ENCODE measurements at places on chromosomes 11 and 22.

- no peak for DNase-seq
These were observed 4.5 kb downstream of the KCNQ1OT1 start for GRCh38 chr11:2694995-2695939.

GRCh38 chr11:11821899-11822298, 19.9 kb upstream of the USP47 start:
- DNase-seq, result no peak

GRCh38 chr22:26389125-26389524, 39.9 kb upstream of the ASPHD2 start:
- DNase-seq, result no peak

DNA sequence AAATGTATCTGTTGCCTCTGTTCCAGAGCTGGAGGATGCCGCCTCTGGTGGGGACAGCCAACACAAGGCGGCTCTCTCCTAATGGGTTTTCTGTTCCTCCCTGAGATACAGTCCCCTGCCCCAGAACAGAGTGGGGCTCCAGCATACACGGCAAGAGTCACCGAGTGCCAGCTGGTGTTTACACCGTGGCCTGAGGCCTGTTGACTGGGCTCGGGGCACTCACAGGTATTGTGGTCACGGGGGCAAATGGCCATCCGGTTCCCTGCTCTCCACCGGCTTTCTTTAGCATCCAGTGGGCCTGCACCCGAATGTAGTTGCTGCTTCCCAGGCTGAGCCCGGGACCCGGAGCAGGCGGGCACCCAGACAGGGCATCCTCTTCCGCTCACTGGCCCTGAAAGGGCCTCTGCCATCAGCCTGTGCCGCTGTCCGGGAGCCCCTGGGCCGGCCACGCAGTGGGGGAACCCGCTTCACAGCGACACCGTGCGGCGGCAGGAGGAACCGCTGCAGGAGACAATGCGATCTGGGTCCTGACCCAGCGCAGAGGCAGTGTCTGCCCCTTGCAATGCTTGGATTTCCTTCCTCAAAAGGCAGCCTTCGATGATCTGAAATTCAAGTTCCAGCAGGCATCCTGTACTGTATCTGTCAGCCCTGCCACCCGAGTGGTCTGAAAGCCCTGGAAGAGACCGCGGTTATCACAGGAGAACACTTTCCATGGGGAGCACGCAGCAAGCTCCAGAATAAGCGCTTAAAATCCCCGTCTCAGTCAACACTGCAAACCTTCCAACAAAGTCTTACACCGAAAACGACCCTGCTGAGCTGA, 859 bp upstream of the KRTAP5-5 start:
- DNase-seq, result peak; percentile 3

DNA sequence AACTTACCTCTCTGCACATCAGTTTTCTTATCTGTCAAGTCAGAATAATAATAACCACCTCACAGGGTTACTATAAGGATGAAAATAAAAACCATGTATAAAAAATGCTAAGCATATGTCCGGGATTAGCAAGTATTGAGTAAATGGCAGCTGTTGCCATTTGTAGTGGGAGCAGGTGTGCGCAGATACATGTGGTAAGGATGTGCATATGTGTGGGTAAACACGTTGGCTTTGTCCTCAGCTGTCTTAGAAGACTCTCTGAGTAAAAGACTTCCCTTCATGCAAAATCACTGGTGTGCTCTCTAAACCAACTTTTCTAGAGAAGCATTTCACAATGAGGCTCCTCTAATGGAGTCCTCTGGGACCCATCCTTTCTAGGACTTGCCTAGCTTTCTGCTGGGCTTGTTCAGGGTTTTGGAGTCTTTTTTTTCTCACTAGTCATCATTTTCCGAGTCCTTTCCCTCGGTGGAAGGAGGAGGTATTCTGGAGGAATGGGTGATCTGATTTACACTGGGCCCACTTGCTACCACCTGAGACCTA, 62.4 kb downstream of the NELL1 start:
- no peak for DNase-seq

GRCh38 chr11:65883058-65883761, 3.6 kb downstream of the CTSW start:
- DNase-seq, result no peak

GRCh38 chr11:87451395-87451794, 413.7 kb downstream of the TMEM135 start:
- DNase-seq, result no peak

GRCh38 chr22:27128461-27129085, 471.2 kb downstream of the MIAT start:
- no peak for DNase-seq

DNA sequence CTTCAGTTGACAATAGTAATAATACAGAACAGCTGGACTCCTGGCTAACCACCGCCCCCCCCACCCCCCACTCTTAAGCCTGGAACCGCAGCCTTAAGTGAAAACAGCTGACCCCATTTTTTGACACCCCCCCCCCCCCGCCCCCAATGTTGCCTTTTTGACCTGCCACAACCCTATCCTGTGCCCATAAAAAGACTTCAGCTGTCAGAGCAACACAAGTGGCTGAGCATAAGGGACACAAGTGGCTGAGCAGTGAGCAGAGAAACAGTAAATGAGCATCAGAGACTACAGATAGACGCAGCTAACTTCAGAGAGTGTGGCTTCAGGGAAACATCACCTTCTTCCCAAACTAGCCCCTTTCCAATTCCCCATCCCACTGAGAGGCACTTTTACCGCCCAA, 1493.8 kb downstream of the LRRC4C start:
- no peak for DNase-seq

- no peak for DNase-seq
These were observed 62.6 kb downstream of the TRAF6 start for GRCh38 chr11:36447514-36447913.

GRCh38 chr22:42171946-42172719, 41.5 kb upstream of the CYP2D6 start:
- DNase-seq, result no peak

DNA sequence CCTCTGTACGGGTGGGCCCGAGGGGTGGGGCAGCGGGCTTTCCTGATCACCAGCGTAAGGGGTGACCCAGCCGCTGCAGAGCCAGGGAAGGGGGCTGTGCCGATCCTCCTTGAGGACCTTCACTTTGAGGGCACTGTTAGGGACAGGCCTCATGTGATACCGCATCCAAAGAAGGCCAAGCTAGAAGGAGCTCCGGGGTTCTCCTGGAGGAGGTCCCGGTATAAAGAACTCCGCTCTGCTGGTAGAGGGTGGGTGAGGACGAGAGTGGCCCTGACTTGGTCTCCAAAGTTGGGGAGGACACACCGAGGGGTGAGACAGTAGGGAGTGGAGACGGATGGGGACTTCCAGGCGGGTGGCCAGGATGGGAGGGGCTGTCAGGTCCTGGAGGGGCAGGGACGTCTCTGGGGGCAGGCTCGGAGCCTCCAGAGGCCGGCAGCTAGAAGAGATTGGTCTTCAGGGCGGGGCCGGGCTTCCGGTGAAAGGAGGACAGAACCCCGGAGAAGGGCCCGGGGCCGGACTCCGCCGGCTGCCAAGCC, 4.6 kb downstream of the PHOX2A start:
- DNase-seq, result no peak

- no peak for DNase-seq
These were observed 73.8 kb upstream of the SHISAL1 start for GRCh38 chr22:44386386-44387035.

DNA sequence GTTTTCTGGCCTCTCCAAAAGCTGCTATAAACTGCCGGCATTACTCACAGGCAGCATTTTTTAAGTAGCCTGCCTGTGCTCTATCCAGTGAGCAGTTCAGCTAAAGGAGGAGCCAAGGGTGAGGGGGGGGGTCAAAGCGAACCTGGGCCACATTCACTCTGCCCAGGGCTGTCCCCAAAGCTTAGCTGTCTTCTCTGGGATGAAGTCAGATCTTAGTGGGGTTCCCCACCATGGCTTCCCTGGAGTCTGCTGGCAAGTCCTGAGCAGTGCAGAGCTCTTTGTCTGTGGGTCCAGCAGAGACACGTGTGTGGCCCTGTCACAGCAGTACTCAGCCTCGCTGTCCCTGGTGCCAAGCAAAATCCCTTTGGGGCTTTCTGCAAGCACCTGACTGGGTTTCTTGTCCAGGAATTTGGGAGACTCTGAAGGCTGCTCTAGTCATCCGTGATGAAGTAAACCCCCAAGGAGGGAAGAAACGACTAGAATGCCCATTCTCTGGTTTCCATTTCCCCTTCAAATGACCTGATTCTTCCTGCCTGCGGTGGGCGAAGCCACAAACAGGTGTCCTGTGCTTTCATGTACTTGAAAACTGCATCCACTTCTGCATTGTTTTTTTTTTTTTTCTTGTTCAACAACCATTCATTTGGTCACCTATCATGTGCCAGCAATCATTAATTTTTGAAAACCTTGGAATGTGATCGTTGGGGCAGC, 2.6 kb downstream of the KCNJ5 start:
- DNase-seq, result no peak

GRCh38 chr11:9689721-9690120, 25.8 kb downstream of the SWAP70 start:
- peak; percentile 20 for DNase-seq

DNA sequence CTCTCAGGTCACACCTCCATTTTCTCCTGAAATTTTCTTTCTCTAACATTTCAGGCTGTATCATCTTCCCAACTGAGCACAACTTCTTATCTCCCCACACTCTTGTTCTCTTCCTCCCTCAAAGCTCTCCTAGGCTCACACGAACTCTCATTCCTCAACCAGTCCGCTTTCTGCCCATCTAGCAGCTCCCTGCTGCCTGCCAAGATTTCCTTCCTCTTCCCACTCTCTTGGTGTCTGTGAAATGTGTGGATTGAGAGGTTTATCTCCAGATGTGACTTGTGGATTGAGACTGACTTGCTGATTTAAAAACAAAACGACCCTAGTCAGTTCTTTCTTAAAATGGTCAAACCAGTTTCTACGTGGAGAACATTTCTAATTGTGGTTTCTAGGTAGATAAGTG, 106.3 kb downstream of the MTNR1B start:
- no peak for DNase-seq

GRCh38 chr11:117759305-117759704, 37.7 kb downstream of the DSCAML1 start:
- DNase-seq, result no peak

GRCh38 chr11:33419924-33420323, 162.7 kb downstream of the HIPK3 start:
- DNase-seq, result no peak

DNA sequence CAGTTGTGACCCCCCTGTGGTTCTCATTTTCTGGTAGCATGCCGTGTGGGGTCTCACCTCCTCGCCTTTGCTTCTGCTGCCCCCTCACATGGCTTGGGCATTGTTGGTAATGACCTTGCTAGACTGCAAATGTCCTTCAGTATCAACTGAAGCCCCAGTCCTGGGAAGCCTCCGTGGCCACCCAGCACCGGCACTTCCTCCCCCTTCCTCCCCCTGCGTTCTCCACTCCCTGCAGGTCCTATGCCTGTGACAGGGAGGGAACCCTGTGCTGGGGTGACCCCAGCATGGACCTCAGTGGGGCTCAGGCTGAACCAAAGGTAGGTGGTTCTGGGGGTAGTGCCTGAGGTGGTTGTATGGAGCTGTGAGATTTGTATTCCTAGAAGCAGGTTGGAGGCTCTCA, 5.9 kb downstream of the ST3GAL4 start:
- DNase-seq, result no peak

GRCh38 chr11:127620671-127621070, 620.1 kb upstream of the KIRREL3 start:
- no peak for DNase-seq

- no peak for DNase-seq
These were observed 14.3 kb upstream of the ARFGAP3 start for GRCh38 chr22:42871146-42872050.

DNA sequence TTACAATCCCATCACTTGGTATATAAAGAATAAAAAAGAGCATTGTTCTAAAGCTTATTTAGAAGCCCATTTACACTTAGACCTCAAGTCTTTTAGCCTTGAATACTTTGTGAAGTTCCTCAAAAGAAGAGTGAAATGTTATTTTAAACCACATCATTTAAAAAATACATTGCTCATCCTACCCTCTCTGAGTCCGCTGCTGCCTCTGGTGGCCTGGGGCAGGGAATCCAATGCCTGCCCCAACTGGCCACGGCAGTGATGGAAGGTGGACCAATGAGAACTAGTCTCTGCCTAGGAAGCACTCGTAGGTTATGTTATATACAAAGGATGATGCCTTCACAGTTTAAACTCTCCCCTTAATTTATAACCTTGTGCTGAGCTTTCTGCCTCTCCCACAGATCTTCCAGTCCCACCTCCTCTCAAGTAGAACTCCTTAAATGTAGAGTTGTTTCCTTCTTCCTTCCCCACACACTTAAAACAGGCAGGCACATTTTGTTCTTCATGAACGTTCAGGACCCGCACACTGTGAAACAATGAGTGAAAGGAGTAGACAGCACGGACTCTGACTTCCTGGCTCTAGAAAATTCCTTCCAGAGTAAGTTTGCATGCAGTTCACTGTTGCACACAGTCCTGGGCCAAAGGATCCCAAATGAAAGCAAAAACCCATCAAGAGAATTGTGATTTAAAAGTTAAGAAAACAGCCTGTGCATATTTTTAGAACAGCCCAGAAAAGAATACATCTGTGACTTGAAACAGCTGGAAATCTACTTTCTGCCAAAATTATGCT, 167.8 kb downstream of the RRAS2 start:
- no peak for DNase-seq

DNA sequence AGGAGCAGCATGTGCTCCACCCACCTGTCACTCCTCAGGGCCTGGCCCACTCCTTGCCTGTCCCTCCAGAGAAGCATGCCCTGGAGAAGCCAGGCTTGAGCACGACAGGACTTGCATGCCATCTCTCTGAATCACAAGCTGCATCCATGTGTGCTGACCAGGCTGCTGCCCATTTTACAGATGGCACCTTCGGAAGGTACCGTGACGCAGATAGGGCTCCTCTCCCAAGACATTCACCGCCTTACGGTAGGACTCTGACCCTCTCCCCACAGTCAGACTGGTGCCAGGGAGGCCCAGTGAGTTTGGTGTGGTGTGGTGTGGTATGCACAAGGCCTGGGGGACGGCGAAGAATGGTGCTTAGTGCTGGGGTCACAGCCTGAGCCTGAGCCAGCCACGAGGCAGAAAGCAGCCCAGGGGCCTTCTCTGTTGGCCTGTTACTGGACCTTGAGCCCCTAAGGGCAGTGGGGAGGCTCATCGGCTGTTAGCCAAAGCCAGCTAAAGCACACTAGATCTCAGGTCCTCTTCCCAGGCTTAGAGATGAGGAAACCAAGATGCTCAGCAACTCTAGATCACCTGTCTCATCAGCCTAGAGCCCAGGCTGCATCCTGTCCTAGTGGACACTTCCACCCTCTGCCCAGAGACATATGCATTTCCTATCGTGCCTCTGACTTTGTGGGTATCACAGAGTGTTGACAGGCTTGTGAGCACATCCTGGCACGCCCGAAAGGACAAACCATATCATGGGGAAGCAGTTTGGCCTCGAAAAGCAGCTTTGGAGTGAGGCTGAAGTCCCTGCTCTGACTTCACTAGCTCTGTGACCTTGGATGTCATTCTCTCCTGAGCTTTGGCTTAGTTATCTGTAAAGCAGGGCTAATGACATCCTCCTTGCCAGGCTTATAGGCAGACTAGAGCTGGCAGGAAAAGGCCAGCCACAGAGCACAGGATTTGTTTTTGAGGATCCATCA, 17.8 kb downstream of the CYB5R2 start:
- no peak for DNase-seq

- DNase-seq, result no peak
These were observed 60.4 kb downstream of the BMAL1 start for GRCh38 chr11:13338019-13338426.

- DNase-seq, result no peak
These were observed 24.5 kb upstream of the RAG2 start for GRCh38 chr11:36622431-36623136.

All from amygdala (tissue), 56 donors.